ENCODE measurements at places on chromosomes 3 and 15. TPM values are rescaled to one million over a fixed set of nuclear protein-coding genes. Genes with fewer than 3 reads are reported as not detected.

The SPRED1 gene
- 32.3 TPM for total RNA-seq

The CHRNB4 gene
- total RNA-seq: 0.24 TPM

The PCOLCE2 gene
- total RNA-seq: 32.5 TPM

The ELL3 gene
- 5.1 TPM for total RNA-seq

The SCG5 gene
- 69.4 TPM for total RNA-seq

The WWTR1 gene
- 13.9 TPM for total RNA-seq

The ATP1B3 gene
- 58.6 TPM for total RNA-seq

The FAM98B gene
- total RNA-seq: 16.3 TPM

The RAB43 gene
- 0.36 TPM for total RNA-seq

The CAND2 gene
- 2.4 TPM for total RNA-seq

The PROS1 gene
- 11.9 TPM for total RNA-seq

DNA sequence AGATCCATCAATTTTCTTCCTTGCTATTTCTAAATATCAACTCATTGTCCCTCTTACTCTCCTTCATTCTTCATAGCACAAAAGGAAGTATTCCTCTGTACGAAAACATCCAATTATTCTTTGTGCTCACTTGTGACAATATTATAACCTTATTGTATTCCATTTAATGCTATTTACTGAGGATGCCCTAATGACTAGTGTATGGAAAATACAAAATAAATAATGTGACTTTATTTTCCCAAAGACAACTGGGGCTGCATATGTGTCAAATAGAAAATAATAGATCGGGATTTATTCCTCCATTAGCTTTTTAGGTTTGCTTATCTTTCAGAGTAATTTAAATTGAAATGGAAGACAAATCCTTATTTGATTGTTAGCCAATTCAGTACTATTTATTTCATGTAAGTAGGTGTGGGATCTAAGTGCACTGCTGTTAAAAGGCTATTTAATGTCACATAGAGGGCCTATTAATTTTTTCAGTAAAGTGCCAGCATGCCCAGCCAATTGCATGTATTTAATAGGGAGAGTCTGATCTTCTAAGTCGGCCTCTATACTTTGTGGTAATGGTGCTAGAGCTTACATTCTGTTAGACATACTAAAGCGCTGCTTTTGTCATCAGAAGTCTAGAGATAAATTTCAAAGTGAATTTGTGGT, 329.8 kb downstream of the MCTP2 start:
- no peak for DNase-seq

GRCh38 chr15:68817304-68818065, 3.2 kb downstream of the ANP32A start:
- peak; percentile 81 for DNase-seq

DNA sequence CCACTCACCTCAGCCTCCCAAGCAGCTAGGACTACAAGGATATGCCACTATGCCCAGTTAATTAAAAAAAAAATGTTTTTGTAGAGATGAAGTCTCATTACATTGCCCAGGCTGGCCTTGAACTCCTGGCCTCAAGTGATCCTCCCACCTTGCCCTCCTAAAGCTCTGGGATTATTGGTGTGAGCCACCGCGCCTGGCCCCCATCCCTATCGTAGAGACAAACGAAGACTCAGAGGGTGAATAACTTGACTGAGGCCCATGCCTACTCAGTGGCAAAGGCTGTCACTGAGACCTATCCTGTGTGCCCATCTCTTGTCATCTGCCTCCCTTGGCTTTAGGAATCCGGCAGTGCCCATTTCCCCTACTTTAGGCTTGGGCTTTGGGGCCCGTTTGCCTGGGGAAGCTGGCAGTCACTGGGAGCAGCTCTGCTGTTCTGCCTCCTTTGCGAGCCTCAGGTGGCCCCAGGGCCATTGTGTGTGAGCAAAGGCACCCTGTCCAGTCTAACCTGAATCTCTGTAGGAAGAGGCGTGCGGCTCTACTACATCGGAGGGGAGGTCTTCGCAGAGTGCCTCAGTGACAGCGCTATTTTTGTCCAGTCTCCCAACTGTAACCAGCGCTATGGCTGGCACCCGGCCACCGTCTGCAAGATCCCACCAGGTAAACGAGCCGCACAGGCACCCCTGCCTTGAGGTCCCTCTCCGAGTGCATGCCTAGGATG, 70.1 kb downstream of the AAGAB start:
- DNase-seq: no peak

DNA sequence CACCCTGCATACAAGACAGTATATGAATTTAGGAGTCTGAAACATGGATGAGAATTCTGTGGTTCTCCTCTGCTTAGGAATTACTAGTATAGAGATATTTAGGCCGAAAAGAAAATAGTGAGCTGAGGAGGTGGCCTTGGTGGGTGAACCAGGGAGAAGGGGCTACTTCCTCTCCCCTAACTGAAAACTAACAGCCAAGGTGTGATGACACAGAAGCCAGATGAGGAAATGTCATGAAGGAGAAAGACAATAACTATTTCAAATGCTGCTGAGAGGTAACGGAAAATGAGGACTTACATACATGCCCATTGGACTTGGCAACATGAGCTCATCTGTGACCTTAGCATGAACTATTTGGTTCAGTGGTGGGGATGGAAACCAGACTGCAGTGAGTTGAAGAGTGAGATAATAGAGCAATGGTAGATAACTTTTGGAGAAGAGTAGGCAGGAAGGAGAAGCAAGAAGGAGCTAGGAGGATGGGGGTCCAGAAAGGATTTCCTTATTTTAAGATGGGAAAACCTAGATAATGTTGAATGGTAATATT, 114.4 kb upstream of the TSPAN3 start:
- no peak for DNase-seq

GRCh38 chr15:56919031-56919608, 676 bp downstream of the TCF12 start:
- DNase-seq: peak; percentile 87

DNA sequence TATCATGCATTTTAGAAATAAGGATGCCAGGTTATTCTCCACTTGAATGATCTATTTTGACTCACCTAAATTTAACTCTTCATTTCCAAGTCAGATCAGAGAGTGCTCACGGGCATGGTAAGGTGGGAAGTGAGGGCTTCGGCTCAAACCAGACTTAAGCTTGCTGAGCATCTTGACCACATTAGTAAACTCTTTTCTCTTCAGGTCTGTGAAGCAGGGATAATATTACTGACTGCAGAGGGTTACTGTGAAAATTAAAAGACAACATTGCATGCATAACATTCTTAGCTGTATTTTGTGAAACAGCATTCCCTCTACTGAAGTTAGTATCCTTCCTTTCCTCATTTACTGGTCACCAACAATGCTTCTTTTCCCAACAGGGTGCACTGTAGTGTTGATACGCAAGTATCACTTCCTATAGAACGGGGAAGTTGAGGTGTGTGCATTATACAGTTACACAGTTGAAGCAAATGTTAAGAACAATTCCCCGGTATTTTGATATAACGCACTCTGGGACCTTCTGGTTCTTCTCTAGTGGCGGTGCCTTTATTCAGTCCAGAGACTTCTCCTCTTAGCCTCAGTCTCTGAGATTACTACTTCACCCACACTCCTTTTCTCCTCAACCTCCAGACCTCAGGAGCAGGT, 74.1 kb upstream of the MNS1 start:
- no peak for DNase-seq

DNA sequence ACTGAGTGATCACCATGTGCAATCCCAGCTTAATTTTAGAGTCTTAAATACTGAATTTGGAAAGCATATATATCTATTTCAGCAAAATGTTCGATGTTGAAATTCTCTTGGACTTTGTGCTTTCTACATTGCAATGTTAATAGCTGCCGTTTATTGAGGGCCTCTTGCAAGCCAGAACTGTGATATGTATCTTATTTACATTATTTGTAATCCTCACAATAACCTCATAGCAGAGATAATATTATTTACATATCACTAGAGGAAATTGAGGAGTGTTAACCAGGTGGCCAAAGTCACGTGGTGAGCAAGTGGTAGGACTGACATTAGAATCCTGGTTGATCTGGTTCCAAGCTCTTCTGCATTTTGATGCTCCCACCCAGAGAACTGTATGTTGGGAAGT, 254.1 kb downstream of the SLC9A9 start:
- DNase-seq: no peak

GRCh38 chr3:185103359-185104127, 49.3 kb downstream of the C3orf70 start:
- no peak for DNase-seq

GRCh38 chr15:91909111-91909510, 55.6 kb downstream of the SLCO3A1 start:
- DNase-seq: no peak

DNA sequence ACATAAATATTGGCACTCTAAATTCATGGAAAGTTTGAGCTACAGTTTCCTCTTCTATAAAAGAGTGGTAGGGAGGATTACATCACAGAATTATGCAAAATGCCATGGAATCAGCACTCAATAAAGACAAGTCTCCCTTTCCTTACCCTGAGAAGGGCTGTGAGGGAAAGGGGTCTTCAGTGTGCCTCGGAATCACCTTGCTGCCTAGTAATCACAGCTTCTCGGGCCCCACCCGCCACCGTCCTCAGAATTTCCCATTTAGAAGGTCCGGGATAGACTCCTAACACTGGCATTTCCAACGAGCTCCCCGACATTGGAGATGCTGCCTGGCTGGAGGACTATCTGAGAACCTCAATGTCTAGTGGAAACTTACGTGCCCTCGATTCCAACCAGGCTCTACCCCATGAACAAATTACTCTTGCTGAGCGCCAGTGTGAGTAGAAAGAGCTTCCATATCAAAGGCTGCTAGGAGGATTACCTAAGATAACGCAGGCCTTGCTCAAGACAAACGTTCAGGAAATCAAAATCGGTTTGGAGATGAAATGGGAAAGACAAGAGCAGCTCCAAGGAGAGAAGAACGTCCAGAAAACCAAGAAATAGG, 92.1 kb upstream of the CHD2 start:
- no peak for DNase-seq

DNA sequence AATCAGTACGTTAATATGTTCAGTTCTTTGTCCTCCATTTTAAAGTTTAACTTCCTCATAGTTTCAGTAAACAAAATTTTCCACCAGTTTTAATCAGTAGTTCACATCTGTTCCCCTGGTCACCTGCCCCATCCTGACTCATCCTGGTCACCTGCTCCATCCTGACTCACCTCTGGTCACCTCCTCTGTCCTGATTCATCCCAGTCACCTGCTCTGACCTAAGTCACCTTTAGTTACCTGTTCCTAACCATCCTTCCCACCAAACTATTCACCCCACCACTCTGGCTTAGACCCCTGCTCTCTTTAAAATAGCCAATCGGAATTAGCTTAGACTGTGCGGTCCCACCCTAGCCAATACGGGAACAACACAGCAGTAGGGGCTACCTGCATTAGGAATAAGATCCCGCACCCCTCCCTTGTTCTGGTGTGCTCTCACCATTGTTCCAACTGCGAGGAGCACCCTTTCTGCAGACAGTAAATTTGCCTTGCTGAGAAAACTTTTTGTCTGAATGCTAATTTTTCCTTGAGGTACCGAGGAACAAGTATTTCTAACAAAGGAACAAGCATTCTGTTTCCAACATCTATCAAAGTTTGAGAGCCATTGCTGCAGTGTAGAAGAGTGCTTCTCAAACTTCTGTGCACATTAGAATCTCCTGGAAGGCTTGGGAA, 169.3 kb downstream of the ADAMTS17 start:
- no peak for DNase-seq

DNA sequence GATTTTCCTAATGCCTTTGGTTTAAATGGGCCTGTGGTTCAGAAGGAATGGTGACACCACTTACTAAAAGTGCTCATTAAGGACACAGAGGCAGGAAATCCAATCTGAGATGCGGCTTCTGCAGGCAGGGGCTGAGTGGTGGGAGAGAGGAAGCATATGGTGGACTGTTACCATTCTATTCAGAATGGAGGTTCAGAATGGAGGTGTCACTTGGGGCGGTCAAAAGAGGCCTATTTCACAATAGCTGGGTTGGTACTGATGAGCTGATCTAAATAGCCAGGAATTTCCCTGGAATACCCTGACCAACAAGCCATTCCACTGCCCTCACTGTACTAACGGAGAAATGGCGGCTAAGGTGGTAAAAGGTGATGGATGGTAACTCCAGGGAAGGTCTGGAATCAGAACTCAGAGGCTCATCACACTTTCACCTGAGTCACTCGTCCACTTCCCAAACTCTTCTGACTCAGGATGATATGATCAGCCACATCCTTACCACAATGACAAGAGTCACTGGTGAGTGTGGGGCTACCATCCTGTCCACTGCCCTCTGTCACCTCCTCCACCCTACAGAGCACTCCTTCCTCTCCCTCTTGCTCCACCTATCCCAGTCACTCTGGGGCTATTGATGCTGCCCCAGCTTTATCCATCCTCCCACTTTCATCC, 15.7 kb downstream of the RFT1 start:
- DNase-seq: no peak

- DNase-seq: no peak
Measured at GRCh38 chr3:42214565-42215283, 51.3 kb downstream of the CCK start.

DNA sequence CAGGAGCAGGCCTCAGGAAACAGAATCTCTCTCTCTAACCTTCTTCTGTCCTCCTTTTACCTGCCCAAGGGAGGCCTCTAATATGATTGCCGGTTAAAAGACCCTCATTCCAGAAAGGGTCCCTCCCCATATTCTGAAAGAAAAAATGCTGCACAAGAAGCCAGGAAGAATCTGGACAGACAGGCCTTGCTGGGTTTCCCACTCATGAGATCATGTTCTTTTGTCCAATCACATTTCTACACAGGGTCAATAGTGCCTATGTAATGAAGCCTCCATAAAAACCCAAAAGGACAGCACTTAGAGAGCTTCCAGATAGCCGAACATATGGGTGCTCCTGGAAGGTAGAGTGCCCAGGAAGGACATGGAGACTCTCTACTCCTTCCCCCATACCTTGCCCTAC, 146.0 kb downstream of the MYO9A start:
- no peak for DNase-seq
